Upper lobe of left lung (tissue), 6 donors: ENCODE measurements at places on chromosomes 5 and 9. TPM values are rescaled to one million over a fixed set of nuclear protein-coding genes. Genes with fewer than 3 reads are reported as not detected.

The EPB41L4A gene
- 40.6 TPM for total RNA-seq

The LCN9 gene
- not detected for total RNA-seq

The MLANA gene
- total RNA-seq: not detected

The KCTD16 gene
- 1.7 TPM for total RNA-seq

The SEMA4D gene
- 24.6 TPM for total RNA-seq

The MSANTD3 gene
- total RNA-seq: 27.2 TPM

- no peak for DNase-seq
Measured at GRCh38 chr5:126971455-126972031, 58.8 kb downstream of the MARCHF3 start.

DNA sequence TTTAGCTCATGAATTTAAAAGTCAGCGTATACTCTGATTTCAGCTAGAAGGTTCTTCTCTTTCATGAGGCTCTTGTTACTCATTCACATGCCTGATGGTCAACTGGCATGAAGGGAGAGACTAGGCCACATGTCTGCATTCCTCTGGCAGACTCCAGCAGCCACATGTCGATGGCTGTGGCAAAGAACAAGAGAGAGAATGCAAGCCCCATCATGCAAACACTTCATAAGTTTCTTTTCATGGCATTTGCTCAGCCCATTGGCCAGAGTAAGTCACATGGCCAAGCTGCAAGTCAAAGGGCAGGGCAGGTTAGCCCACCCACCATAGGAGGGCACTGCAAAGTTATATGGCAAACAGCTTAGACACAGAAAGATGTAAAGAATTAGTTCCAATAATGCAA, 5.4 kb downstream of the KCNV2 start:
- no peak for DNase-seq

DNA sequence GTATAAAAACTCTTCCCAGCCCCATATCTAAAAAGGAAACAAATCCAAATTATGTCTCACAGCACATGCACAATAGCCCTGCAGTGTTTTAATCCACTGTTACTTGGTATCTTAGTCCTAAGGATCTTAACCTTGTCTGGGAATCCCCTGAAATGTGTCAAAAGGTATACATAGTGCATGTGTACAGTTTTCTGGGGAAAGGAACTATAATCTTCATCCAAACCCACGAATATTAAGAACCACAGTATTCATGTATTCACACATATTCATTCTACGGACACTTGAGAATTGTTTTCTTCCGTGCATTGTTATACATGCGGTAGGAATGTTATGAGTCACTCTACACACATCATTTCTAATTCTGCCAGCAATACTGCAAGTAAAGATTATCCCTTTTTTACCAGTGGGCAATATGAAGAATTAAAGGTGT, 47.8 kb upstream of the SNX2 start:
- DNase-seq: no peak

- no peak for DNase-seq
Measured at GRCh38 chr5:102286476-102286875, 9.6 kb downstream of the SLCO4C1 start.

GRCh38 chr5:32241034-32241783, 67.1 kb upstream of the GOLPH3 start:
- no peak for DNase-seq

DNA sequence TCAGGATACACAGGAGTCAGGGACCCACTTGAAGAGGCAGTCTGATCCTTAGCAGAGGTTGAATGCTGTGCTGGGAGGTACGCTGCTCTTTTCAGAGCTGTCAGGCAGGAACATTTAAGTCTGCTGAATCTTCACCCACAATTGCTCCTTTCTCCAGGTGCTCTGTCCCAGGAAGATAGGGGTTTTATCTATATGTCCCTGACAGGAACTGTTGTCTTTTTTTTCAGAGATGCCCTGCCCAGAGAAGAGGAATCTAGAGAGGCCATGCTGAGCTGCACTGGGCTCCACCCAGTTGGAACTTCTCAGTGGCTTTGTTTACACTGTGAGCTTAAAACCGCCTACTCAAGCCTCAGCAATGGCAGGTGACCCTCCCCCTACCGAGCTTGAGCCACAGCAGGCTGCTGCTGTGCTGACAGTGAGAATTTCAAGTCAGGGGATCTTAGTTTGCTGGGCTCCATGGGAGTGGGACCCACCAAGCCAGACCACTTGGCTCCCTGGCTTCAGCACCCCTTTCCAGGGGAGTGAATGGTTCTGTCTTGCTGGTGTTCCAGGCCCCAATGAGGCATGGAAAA, 169.0 kb downstream of the FBXL17 start:
- DNase-seq: peak; percentile 31

DNA sequence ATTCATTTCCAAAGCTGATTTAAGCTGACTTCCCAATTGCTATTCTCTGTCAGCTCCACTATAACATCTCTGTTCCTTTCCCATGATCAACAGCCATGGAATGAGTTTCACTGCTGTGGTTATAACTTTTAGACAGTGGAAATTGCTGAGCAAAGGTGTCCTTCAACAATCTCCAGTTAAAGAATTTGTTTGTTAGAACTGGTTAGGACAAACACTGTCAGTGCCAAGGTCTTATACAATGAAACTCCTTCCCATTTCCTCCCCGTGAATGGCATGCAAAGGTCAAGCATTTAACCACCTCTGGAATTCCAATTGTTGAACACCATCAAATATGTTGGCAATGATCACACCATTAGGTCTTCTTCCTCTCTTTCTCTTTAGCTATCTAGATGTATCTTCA, 45.7 kb upstream of the GHR start:
- DNase-seq: no peak

- DNase-seq: peak; percentile 38
Measured at GRCh38 chr5:66553916-66554575, 42.1 kb upstream of the MAST4 start.

- no peak for DNase-seq
Measured at GRCh38 chr5:42515504-42515903, 92.3 kb downstream of the GHR start.

DNA sequence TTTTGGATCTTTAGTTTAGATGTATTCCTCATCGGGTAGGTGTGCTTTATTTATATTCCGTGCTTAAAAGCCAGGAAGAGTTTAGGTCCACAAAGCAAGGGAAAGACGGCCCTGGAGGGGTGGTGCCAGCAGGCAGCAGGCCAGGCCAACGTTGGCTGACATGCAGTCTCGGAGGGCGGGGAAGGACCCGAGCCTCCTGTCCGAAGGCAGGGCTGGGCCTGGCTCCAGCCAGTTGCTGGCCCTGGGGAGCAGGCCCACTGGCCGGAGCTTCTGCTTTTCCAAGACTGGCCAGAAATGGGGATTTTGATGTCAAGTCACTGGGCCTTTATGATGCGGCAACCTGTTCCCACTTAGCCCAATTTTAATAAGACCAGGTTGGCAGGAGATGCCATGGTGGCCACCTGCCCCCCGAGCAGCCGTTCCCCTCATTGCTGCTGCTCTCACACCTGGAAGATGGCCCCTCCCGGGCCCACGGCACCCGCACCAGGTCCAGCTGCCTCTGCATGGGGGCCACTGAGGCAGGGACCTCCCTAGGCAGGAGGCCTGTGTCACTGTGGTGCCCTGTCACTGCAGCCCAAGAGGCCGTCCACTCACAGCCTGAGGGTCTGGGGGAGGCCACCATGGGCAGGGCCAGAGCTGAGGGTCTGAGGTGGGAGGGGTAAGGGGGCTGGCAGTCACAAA, 23.2 kb downstream of the LPCAT1 start:
- peak; percentile 75 for DNase-seq

DNA sequence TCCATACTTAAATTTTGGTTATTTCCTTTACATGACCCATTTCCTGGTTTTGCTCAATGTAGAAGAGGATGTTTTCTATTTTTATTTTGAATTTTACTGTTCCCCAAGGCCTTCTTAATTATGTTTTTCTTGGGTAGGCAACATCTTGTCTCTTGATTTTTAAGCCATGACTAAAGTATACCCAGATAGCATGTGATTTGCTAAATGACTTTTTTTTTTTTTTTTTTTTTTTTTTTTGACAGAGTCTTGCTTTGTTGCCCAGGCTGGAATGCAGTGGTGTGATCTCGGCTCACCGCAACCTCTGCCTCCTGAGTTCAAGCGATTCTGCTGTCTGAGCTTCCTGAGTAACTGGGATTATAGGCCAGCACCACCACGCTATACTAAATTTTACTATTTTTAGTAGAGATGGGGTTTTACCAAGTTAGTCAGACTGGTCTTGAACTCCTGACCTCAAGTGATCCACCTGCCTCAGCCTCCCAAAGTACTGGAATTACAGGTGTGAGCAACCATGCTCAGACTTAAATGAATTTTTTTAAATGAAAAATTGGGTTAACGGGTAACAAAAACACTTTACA, 198.6 kb upstream of the DAB2 start:
- no peak for DNase-seq

DNA sequence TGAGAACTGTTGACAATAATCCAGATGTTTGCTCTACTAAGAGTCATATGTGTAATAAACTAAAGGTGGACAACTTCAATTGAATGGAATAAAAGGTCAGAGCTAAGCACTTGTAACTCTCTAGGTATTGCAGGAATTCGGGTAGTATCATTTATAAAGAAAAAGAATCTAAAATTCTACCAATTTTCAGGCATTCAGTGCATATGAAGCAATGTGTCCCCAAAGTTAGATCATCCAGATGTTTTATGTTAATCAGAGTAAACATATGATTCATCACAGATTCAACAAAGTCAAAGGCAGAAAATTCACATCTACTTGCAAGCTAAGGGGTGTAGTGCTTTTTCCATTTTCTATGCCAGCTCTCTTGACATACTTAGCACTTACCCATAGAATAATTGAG, 477.1 kb downstream of the PDE4D start:
- DNase-seq: no peak

DNA sequence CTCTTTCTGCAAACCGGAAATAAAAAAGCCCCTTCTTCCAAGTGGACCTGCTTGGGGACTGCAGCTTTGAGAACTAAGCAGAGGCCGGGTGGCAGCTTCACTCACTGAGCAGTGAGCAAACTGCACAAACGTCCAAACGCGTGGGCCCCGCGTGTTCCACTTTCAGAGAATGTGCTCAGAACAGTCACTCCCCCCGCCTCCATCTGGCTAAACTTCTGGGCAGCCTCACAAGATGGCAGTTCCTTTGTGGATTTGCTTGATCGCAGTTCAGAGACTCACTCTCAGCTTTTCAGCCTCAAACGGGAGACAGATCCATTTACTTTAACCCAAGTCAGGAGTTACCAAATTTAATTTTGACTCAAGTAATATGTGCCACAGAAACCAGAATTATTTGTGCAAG, 216.6 kb downstream of the TLE1 start:
- no peak for DNase-seq
